Chondrocyte (in vitro differentiated cells): ENCODE measurements at places on chromosomes 11 and 22. TPM values are rescaled to one million over a fixed set of nuclear protein-coding genes. Genes with fewer than 3 reads are reported as not detected.

Gene C11orf87
- total RNA-seq = 0.05 to 0.36 TPM (median 0.15 TPM) in 3 replicates

Gene LDLRAD3
- 7.4 to 14.8 TPM (median 8.6 TPM) in 3 replicates for total RNA-seq

Gene ADAMTS8
- total RNA-seq = 0.77 to 1.0 TPM (median 1.0 TPM) in 3 replicates

Gene LINC01488
- not detected in 3 replicates for total RNA-seq

Gene SLC37A2
- total RNA-seq = 0.37 to 1.2 TPM in 2 of 3 replicates, not detected in the other

Gene SLC35C1
- 22.7 to 33.1 TPM (median 31.9 TPM) in 3 replicates for total RNA-seq

DNA sequence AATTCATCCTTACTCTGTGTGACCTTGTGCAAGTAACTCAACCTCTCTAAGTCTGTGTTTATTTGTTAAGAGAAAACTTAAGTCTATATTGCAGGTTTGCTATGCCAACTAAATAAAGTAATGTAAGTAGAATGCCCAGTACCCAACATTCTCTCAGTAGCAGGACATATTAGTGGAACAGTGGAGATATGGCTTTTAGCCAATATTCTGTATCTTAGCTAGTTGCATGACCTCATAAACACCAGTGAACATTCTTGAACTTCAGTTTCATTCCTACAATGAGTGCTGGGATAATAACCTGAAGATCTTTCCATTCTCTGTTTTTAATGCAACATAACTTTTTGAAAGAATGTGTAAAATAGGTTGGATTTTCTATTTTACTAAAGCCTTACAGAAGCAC, 77.0 kb downstream of the RAB38 start:
- no peak overlapping the region for H3K4me3 ChIP-seq
- no peak for DNase-seq
- H3K27me3 ChIP-seq = peaks cover 3% of the 10 kb centered on the region
- H3K27ac ChIP-seq = no peak overlapping the region
- no peaks in the 10 kb centered on the region for H3K36me3 ChIP-seq

GRCh38 chr11:1263010-1263409, 40.1 kb downstream of the MUC5B start:
- H3K27me3 ChIP-seq = no peaks in the 10 kb centered on the region
- peak overlapping the region; percentile 67 for H3K4me3 ChIP-seq
- peak overlapping the region; percentile 96 for H3K27ac ChIP-seq
- H3K36me3 ChIP-seq = peaks cover 3% of the 10 kb centered on the region
- no peak for DNase-seq

DNA sequence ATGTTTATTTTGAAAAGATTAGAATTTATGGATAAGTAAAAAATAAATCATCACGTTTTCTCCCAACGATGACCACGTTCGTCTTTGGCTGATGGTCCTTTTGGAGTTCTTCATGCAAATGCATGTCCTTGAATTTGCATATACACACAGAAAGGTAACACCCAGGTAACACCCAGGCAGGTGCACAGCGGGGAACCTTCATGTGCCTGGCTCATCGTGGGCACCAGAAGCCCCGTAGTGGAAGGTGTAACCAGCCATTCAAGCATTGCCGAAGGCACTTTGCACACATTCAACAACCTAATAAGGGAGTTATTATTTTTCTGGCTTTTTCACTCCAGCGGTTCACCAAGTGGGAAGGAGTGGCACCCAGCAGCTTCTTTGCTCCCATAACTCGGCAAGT, 404.6 kb downstream of the TBC1D22A start:
- H3K27me3 ChIP-seq = no peaks in the 10 kb centered on the region
- H3K27ac ChIP-seq = no peak overlapping the region
- H3K4me1 ChIP-seq = no peaks in the 10 kb centered on the region
- peaks cover 2% of the 10 kb centered on the region for H3K36me3 ChIP-seq
- peak; percentile 46 for DNase-seq
- H3K4me3 ChIP-seq = no peak overlapping the region

DNA sequence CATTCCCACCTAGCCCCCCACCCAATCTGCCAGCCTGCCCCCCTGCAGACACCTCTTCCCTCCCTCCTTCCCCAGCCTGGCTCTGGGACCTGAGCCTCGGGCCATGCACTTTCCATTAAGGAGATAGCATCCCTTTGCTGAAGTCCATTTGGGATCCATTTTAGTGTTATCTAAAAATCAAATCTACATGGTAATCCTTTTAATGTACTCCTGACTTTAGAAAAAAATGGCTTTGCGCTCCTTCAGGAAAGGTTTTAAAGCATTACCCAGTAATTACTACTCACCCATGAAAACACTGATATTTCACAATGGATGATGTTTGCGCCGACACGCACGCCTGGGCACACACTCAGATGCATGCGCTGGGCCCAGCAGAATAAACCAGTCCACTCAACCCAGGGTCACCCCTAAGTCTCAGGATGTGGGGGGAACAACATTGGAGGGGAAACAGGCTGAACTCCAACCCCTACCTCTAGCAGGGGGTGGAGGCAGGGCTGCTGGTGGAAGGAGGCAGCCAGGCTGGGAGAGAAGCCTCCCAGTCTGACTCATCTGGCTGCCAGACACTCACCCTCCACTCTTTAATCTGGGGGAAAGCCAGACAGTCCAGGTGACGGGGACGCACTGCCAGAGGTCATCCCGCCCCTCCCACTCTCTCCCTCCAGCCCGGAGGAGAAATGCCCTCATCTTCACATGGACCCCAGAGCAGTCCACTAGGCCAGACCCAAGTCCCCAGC, 29.8 kb downstream of the LMO1 start:
- no peaks in the 10 kb centered on the region for H3K36me3 ChIP-seq
- H3K27me3 ChIP-seq = no peaks in the 10 kb centered on the region
- peaks cover 12% of the 10 kb centered on the region for H3K4me1 ChIP-seq
- DNase-seq = no peak
- H3K27ac ChIP-seq = no peak overlapping the region

GRCh38 chr11:11074686-11075335, 217.0 kb upstream of the ZBED5 start:
- no peak overlapping the region for H3K27ac ChIP-seq
- DNase-seq = no peak
- H3K4me3 ChIP-seq = no peak overlapping the region

DNA sequence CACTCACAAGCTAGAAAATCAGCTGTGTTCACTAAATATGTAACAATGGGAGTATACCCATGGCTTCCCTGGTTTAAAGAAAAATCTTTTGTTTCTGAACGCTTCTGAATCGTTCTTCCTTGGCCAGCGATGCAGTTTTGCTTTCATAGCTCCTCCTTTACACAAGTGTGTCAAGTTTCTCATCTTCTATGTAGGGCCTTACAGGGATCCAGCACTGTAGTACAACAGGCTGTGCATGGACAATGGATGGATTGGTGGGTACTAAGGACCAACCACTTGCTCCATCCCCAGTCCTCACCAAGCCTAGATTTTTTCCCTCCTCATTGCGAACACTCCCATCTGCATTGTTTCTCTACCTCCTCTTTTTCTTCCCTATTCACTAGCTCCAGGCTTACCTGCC, 24.3 kb upstream of the POU2AF2 start:
- H3K4me3 ChIP-seq = no peak overlapping the region
- peaks cover 10% of the 10 kb centered on the region for H3K36me3 ChIP-seq
- H3K27ac ChIP-seq = no peak overlapping the region
- no peaks in the 10 kb centered on the region for H3K4me1 ChIP-seq
- H3K27me3 ChIP-seq = no peaks in the 10 kb centered on the region
- DNase-seq = no peak

DNA sequence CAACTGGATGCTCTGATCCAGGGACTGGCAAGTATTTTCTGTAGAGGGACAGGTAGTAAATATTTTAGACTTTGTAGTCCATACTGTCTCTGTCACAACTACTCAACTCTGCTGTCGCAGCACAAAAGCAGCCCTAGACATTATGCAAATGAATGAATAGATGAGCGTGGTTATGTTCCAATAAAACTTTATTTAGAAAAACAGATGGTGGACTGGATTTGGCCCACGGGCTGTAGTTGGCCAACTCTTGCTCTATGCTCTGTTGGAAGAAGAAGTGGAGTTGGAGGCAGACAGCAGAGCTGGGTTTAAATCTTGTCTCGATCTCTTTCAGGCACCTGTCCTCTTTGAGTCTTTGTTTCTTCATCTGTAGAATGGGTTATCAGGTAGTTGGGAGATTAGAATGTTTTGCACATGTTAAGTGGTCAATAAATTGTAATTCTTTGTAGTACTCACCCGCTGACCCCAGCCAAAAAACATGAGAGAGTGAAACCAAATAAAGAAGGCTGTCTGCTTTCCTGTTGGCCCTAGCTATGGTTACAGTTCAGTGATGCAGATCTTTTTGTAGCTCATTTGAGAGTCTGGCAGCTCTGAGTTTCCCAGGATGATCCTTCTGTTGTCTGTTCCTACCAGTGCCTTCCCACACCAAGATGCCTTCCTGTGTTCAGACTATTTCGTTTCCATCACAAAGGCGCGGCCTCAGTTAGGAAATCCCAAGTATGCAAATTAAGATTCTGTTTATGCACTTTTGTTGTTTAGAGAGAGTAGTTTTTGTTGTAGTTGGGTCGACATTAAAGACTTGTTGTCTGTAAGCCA, 198.1 kb upstream of the SEZ6L start:
- H3K36me3 ChIP-seq = no peaks in the 10 kb centered on the region
- no peak overlapping the region for H3K4me3 ChIP-seq
- H3K27ac ChIP-seq = no peak overlapping the region
- no peaks in the 10 kb centered on the region for H3K4me1 ChIP-seq

GRCh38 chr11:78350091-78350645, 67.5 kb downstream of the GAB2 start:
- peak overlapping the region; percentile 55 for H3K4me3 ChIP-seq
- H3K27me3 ChIP-seq = no peaks in the 10 kb centered on the region
- DNase-seq = no peak
- peak overlapping the region; percentile 91 for H3K27ac ChIP-seq

DNA sequence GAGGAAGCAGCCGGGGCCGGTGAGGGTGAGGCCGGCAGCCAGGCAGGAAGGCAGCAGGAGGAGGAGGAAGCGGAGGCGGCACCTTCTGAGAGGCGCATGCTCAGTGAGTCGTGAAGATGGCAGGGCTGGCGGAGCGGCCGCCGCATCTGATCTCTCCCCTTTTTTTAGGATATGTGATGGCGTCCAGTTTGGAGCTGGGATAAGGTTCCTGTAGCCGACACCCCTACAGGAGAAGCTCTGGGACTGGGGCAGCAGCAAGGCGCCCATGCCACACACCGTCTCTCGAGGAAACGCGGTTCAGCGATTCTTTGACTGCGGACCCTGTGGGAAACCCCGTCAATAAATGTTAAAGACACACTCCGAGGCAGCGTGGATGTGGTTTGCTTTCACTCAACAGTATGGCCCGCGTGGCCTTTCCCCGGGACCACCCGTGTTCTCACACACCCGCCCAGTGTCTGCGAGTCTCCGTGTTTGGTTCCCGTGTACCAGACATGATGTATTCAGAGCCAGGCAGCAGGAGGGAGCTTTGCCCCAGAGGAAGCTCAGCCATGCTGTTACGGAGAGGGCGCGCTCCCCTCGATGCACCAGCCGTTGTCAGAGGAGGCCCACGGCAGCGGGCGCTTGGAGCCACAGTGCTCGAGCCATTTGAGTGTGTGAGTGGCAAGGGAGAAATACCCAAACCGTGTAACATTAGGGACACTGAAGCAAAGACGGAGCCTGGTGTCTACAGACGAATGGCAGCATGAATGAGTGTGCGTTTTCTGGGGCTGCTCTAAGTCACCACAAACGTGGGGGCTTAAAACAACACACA, 27.7 kb upstream of the PARVB start:
- no peak for DNase-seq
- H3K4me1 ChIP-seq = peaks cover 6% of the 10 kb centered on the region
- H3K27me3 ChIP-seq = no peaks in the 10 kb centered on the region
- no peak overlapping the region for H3K4me3 ChIP-seq
- peaks cover 43% of the 10 kb centered on the region for H3K36me3 ChIP-seq

DNA sequence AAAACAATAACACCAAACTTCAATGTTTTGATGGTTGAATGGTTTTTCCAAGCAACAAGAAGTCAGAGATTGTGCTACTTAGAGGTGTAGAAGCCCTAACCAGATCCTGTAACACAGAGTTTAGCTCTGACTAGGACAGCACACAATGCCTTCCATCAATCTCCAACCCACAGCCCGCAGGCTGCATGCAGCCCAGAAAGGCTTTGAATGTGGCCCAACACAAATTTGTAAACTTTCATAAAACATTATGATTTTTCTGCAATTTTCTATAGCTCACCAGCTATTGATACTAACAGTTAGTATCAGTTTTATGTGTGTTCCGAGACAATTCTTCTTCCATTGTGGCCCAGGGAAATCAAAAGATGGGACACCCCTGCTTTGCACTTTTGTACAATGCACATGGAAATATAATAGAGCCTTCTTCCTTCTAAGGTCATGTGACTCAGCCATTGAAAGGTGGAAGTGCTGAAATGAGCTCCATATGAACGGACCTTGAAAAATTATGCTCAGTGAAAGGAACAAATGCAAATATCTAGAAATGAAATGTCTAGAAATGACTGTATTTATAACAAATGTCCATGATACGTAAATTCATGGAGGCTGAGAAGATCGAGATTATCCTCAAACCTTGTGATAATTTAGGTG, 47.6 kb upstream of the VPREB1 start:
- no peak for DNase-seq
- no peak overlapping the region for H3K27ac ChIP-seq

GRCh38 chr11:102610200-102610599, 14.9 kb downstream of the MMP20 start:
- no peaks in the 10 kb centered on the region for H3K36me3 ChIP-seq
- H3K27ac ChIP-seq = no peak overlapping the region
- no peak overlapping the region for H3K4me3 ChIP-seq
- no peaks in the 10 kb centered on the region for H3K4me1 ChIP-seq
- no peak for DNase-seq

DNA sequence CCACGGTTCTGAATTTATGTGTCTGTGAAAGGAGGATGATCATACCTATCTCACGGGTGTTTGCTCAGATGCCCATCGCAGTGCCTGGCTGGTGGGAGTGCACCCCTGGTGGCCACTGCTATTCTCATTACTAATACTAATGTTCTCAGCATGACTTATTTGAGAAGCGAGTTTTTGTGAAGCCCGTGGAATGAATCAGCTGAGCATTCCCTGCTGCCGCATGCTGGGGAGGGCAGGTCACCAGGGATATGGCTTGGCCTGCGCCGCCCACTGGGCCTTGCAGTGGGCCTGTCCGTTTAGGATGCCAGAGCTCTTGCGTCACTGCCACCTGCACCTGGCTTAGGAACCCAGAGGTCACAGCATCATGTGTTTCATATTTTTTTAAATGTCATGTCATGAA, 16.9 kb downstream of the CTTN start:
- H3K4me3 ChIP-seq = no peak overlapping the region
- peak overlapping the region; percentile 95 for H3K27ac ChIP-seq
- DNase-seq = no peak

DNA sequence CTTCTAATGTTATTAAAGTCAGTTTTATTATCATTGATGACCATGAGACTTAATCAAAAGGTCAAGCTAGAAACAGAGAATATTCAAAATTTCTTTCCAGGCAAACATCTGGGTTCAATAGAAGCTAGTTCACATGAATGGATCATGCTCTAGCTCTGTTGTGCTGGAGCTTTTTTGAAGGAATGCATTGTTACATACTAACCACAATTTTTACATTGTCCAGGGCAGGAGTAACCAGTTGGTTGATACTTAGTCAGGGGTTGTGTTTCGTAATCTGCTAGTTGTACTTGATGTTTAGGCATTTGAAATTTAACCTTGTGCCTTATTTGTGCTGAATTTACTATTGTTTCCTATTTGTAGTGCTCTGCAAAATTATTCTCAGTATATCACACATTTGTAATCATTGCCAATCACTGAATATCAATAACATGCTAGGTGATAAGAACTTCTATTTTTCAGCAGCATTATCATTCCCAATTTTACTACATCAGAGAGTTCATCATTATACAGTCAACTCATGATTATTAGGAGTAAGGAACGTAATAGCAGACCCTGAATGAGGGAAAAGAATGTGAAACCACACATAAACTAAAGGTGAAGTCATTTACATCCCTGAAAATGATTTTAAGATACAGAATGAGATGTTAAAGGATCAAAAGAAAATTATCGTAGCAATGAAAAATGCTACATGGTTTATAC, 23.2 kb downstream of the NF2 start:
- peaks cover 71% of the 10 kb centered on the region for H3K4me1 ChIP-seq
- H3K4me3 ChIP-seq = no peak overlapping the region
- H3K36me3 ChIP-seq = no peaks in the 10 kb centered on the region
- no peak for DNase-seq
- peak overlapping the region; percentile 89 for H3K27ac ChIP-seq
- H3K27me3 ChIP-seq = no peaks in the 10 kb centered on the region
